ENCODE measurements at places on chromosomes 6 and 20. TPM values are rescaled to one million over a fixed set of nuclear protein-coding genes. Genes with fewer than 3 reads are reported as not detected.

GRCh38 chr20:9884061-9884460, 45.2 kb upstream of the PAK5 start:
- DNase-seq, result no peak

- DNase-seq, result no peak
Observed at GRCh38 chr6:83252719-83253118, 59.6 kb downstream of the RWDD2A start.

GRCh38 chr6:4759997-4760396, 16.2 kb upstream of the CDYL start:
- no peak for DNase-seq

- DNase-seq, result no peak
Observed at GRCh38 chr20:48224533-48225050, 439.3 kb upstream of the SULF2 start.

PHACTR1 gene
- total RNA-seq, result 1.5 TPM

All from liver (tissue), 10 donors.